ENCODE measurements at places on chromosomes 5 and 9.
A peak's percentile ranks its signal among the peaks of the same experiment; 100 is the strongest.

- no peaks in the 10 kb centered on the region for H3K36me3 ChIP-seq
- H3K4me1 ChIP-seq = no peaks in the 10 kb centered on the region
- no peaks in the 10 kb centered on the region for H3K27me3 ChIP-seq
- DNase-seq = no peak
- H3K4me3 ChIP-seq = no peak overlapping the region
Observed at GRCh38 chr9:22045423-22045822, 36.3 kb upstream of the CDKN2B start.

- no peaks in the 10 kb centered on the region for H3K27me3 ChIP-seq
- peak overlapping the region; percentile 76 for H3K27ac ChIP-seq
- DNase-seq = peak; percentile 92
- peaks cover 24% of the 10 kb centered on the region for H3K4me1 ChIP-seq
- H3K36me3 ChIP-seq = no peaks in the 10 kb centered on the region
- H3K4me3 ChIP-seq = no peak overlapping the region
Observed at GRCh38 chr5:56409331-56410190, 176.4 kb upstream of the ANKRD55 start.

DNA sequence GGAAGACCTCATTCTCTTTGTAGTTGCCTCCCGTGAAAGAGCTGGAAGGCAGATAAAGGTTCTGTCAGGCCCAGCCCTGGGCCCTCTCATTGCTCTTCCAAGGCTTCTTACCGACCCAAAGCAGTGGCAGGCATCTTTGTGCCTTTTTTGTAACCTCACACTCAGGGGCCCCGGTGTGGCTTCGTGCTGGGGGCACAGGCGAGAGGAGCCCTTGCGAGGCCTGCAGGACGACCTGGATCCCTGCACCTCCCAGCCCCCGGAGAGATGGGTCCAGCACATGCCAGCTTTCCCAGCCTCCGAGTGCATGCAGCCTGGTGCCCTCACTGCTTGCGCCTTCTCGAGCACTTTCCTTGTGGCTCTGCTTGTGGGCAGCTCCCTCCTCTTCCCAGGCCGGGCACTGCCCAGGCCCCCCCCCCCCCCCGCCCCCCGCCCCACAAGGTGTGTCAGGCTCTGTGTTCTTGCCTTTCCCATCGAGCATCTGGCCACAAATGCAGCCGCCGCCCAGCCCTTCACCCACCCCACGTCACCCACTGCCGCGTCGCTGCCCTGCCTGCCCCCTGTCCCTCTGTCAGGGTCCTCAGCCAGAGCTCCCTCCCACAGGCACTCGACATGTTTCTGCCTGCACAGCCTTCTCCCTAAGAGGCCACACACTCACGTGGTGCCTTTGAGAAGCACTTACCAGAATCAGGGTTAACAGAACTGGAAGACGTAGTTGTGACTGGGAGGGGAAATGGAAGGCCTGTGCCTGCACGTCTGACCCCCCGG, 63.7 kb upstream of the CACNA1B start:
- DNase-seq = no peak
- peaks cover 65% of the 10 kb centered on the region for H3K36me3 ChIP-seq
- H3K4me3 ChIP-seq = no peak overlapping the region
- no peak overlapping the region for H3K27ac ChIP-seq
- no peaks in the 10 kb centered on the region for H3K27me3 ChIP-seq

GRCh38 chr5:135494196-135494595, 41.6 kb downstream of the NEUROG1 start:
- no peaks in the 10 kb centered on the region for H3K36me3 ChIP-seq
- H3K4me3 ChIP-seq = no peak overlapping the region
- peaks cover 15% of the 10 kb centered on the region for H3K4me1 ChIP-seq
